LHCN-M2 (cell line): ENCODE measurements at places on chromosomes 5 and 9. TPM values are rescaled to one million over a fixed set of nuclear protein-coding genes. Genes with fewer than 3 reads are reported as not detected.

GRCh38 chr9:35519692-35520363, 29.9 kb downstream of the RUSC2 start:
- DNase-seq: peak; percentile 30

Gene RAB3C
- total RNA-seq: not detected in 2 replicates

- no peak for DNase-seq
Measured at GRCh38 chr9:89740722-89741121, 135.9 kb downstream of the GADD45G start.

DNA sequence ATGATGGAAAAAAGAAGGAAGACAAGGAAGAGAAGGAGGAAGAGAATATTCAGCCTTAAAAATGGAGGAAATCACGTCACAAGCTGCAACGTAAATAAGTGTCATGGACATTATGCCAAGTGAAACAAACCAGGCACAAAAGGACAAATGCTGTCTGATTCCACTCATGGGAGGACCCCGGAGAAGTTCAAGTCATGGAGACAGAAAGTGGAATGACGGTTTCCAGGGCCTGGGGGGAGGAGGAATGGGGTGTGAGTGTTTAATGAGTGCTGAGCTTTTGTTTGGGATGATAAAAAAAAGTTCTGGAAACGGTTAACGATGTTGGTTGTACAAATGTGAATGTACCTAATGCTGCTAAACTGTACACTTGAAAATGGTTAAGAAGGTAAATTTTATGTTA, 439.5 kb downstream of the GADD45G start:
- DNase-seq: no peak

DNA sequence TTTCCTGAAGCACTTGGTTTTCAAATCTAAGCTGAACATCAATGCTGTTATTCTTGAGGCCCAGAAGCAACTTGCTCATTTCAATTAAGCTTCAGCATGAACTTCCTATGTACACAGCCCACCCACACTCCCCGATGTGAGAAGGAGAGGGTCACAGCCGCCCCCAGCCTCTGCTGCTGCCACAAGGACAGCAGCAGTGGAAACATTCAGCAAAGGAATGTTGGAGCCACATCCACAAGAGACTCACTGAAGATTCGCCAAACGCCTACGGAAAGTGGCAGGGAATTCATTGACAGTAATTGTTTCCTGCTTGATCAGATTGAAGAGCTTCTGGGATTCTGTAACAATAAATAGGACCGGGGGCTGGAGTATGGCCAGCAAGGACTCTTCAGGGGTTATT, 2.9 kb downstream of the TGFBI start:
- DNase-seq: no peak

Gene SPRY4
- total RNA-seq: 25.6 and 36.4 TPM in 2 replicates

Gene PDCD1LG2
- total RNA-seq: 18.3 and 20.6 TPM in 2 replicates

DNA sequence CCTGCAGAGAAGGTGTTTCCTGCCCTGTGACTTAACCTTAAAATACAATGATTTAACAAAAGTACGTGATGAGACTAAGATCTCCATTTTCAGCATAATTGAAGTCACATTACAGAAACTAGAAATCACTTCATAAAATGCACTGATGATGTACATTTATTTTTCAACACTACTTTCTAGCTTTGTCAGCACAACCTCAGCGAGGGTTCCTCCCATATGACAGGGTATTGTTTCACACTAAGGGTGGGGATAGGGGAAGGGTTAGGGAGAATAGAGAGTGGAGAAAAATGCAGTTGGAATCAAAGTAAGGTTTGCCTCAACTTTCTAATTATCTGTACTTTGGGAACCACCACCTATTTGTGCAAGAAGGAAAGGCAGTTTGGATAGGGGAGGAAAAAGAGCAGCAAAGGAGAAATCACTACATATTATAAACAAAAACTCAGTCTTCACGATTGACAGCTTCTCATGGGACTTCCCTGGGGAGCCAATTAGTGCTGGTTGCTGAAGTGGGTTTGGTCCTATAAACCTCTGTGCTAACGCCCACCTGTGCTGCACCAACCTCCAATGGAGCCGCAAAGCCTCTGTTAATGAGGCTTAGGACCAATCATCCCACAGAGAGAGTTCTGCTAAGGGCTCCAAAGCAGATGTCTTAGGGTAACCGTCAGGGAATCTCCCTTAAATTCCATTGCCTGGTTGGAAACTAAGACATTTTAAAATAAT, 369.2 kb upstream of the PDE4D start:
- DNase-seq: no peak

- DNase-seq: no peak
Measured at GRCh38 chr5:114361724-114362196, at the start of gene KCNN2. KCNN2 (plus strand) TSS chr5:114362070; CDS start chr5:114362140, 70 bp downstream.

DNA sequence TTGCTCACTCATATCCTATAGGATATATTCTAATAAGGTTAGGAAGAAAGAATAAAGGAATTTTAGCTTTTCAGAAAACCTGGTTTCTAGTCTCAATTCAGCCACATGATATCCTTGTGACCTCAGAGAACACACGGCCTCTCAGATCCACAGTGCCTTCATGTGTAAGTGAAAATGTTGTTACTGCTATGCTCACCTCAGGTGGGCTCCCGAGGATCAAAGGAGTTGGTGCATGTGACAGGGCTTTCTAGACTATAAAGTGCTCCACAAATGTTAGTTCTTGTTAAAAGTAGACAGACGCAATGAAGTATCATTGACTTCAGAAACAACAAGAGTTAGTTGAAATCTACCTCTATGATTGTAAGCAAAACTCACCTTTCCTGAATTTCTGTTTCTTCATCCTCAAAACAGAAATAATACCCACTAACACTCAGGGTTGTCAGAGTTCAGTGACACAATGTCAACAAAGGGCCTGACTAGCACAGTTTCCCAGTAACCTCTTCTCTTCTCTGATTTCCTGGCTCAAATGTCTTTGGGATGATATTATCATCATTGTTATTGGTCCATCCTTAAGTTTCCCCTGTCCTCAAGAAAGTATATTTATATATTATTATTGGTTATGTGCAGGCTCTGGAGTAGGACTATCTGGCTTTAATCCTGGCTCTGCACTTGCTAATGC, 36.0 kb upstream of the MAN2A1 start:
- DNase-seq: no peak

- no peak for DNase-seq
Measured at GRCh38 chr9:76419782-76420380, 25.7 kb upstream of the RFK start.

DNA sequence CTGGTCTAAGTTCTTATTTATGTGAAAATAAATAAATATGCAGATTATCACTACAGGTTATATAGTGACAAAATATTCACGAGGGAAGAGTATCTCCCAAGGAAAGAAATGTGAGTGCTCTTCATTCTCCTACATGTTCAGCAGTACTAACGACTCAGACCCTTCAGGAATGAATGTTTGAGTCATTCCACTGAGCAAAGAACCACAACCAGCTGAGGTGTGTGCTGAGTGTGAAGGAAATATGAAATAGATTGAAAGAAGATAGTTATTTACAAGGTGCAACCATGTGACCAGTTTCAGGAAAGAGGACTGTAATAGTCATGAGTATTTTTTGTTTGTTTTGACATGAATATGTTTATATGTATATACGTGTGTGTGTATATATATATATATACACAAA, 228.7 kb downstream of the TUSC1 start:
- DNase-seq: no peak

- DNase-seq: peak; percentile 75
Measured at GRCh38 chr9:20319641-20320337, 302.5 kb downstream of the MLLT3 start.

GRCh38 chr5:77847814-77848290, 71.7 kb upstream of the TBCA start:
- DNase-seq: no peak

- DNase-seq: no peak
Measured at GRCh38 chr5:33721491-33722200, 170.1 kb downstream of the ADAMTS12 start.

Gene BHMT2
- 0.45 and 0.63 TPM in 2 replicates for total RNA-seq

DNA sequence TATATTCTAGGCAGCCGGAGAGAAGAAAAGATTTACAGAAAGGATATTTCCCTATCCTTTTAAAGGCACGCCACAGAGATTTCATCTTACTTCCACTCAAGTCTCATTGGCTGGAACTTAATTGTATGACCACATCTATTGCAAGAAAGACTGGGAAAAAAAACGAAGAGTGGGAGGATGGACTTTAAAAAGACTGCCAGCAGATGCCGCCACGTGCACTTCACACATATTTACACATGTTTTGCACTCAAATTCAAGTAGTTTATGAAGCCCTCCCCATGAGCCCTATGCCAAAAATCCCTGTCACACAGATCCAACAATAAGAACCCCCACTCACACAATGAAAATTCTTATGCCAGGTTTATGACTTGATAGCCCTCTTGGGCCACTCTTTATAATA, 138.5 kb upstream of the TYRP1 start:
- no peak for DNase-seq

Gene NFIB
- 9.0 and 13.0 TPM in 2 replicates for total RNA-seq

Gene ARSI
- 6.2 and 11.0 TPM in 2 replicates for total RNA-seq

Gene SURF2
- total RNA-seq: 25.3 and 29.6 TPM in 2 replicates

DNA sequence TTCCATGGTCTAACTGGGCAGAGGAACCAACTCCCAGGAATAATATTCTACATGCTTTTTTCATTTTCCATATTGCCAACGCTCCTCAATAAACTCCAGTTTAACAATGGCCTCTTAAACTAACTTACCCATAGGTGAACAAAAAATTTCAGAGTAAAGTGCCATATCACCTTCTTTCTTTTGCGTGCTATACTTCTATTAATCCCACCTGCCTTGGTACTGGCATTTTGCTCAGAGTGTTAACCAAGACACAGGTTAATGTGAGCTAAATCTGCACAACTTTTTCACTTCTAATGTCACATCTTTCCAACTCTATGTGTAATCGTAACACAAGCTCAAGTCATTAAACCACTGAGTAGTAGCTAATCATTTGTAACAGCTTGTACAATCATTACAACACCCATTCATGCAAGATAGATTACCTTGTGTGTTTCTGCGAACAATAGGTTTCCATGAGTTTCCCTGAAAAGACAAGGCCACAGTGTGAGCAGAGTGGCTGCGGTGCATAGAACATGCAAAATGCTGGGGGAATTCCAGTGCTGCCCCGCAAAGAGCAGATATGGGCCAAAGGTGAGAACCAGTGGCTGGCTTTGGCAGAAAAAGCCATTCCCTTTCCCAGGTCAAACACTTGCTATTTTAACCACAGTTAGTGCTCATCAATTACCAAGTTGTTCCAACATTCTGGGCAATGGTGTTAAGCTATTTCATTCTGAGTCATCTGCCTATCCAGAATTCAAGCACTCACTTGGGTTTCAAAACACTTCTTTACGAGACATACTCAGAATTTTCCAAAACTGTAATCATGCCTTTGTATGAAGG, 42.8 kb downstream of the TIMD4 start:
- no peak for DNase-seq

DNA sequence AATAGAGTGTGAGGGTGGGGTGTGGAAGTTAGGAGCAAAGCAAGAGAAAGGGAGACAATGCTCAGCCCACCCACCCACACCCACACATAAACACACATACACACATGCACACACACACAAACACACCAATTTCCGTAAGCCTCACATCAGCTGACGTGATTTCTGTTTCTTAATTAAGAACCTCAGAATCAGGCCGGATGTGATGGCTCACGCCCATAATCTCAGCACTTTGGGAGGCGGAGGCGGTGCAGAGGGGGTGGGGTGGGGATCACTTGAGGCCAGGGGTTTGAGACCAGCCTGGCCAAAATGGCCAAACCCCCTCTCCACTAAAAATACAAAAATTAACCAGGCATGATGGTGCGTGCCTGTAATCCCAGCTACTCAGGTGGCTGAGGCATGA, 26.4 kb upstream of the PIK3R1 start:
- no peak for DNase-seq

DNA sequence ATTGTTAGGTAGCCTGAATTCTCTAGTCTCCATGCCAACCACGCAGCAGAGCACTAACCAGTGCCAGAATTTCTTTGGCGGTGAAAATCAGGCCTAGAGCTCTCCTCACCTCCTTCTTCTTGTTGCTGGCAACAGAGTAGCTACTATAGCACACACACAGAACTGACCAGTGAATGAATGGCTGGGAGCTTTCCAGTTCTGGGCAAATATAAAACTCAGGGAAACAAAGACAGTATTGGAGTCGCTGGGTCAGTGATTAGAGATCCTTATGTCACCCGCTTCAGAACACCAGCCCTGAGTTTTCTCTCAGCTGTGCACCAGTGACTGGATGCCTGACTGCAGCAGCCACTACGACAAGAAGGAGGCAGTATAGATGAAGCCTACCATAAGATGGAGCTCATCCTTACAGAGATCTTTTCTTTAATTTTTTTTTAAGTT, 26.9 kb upstream of the FEM1C start:
- no peak for DNase-seq

Gene MYOZ3
- under 0.01 and 0.06 TPM in 2 replicates for total RNA-seq

GRCh38 chr9:137277329-137278041, at the start of gene TOR4A:
TOR4A (plus strand) TSS chr9:137277726; CDS start chr9:137278690, 964 bp downstream.
- peak; percentile 80 for DNase-seq

DNA sequence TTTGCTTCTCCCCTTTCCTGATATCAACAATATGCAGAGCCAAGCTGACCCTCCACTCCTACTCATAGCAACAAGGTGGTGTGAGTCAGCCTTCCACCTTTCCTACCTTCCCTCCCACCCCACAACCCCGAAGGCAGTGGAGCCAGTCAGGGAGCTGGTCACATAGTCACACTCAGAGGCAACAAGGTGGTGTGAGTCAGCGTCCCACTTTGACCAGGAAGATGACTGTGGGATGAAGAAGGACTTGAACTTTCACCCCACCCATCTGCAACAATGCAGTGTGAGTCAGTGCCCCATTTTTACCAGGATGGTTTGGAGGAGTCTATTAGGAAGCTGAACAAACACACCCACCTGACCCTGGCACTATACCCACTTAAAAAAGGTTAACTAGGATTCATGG, 30.1 kb upstream of the ZNF782 start:
- peak; percentile 94 for DNase-seq

DNA sequence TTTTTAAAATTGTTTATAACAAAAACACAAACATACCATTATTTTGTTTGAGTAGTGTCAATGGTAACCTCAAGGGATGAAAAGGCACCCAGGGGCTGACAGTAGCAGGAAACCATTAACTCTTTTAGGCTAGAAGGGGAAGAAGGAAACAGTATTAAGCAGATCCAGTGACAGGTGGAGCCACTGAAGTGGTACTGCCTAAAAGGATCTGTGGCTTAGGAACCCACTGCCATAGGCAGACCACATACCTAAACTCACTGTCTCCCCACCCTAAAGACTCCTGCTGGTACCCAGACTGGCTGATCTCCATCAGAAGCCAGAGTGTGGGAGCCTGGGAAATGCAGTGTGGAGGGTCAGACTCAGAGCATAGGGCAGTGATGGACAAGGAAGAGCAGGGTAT, 13.5 kb downstream of the RLN1 start:
- no peak for DNase-seq

- DNase-seq: no peak
Measured at GRCh38 chr5:1300581-1301083, 5.8 kb upstream of the TERT start.

- DNase-seq: no peak
Measured at GRCh38 chr5:135162661-135163265, 128.7 kb upstream of the PITX1 start.

- no peak for DNase-seq
Measured at GRCh38 chr9:121075251-121076036, 689 bp downstream of the CNTRL start.

DNA sequence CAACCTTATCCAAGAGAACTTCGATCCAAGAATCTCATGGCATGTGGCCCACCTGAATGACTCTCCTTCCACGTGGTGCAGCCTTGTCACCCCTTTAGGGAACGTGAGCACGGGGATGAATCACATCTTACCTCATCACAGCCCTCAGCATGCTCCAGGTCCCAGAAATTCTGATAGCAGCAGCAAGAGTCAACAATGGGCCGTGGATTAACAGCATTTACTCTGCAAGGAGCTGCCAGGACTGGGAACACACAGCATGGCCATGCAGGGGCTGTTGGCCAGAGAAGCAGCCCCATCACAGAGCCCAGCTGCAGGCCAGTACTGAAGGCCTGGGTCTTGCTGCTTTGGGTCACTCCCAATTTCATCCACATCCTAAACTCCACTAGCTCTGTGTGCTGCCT, 150.4 kb downstream of the C5orf15 start:
- peak; percentile 7 for DNase-seq
